Brain microvascular endothelial cell (primary cell): ENCODE measurements at places on chromosomes 5 and 9.

DNA sequence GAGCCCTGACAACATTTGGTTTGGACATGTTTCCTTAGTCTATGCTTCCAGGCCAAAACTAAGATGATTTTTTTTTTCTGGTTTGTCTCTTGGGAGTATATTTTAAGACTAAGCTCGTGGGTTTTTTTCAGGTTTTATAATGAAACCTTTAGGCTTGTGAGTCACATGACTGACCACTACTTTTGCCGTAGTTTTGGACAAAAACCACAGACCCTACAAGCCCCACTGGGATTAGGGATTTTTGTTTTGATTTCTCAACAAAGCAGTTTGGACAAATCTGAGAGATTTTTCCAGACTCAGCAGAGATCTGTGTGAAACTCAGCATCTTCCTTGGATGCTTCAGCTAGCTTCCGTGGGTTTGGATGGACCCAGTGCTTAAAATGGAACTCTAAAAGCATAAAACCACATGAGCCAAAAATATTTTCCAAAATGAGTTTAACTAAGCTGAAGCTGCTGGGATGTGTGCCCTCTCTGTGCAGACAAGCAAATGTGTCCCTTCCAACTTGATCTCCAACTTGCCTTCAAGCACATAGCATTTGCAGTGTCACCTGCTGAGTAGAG lies 70.3 kb upstream of the SMIM15 start:
- no peak for DNase-seq

GRCh38 chr5:148809781-148810524 lies 16.5 kb upstream of the ADRB2 start:
- DNase-seq, result no peak

DNA sequence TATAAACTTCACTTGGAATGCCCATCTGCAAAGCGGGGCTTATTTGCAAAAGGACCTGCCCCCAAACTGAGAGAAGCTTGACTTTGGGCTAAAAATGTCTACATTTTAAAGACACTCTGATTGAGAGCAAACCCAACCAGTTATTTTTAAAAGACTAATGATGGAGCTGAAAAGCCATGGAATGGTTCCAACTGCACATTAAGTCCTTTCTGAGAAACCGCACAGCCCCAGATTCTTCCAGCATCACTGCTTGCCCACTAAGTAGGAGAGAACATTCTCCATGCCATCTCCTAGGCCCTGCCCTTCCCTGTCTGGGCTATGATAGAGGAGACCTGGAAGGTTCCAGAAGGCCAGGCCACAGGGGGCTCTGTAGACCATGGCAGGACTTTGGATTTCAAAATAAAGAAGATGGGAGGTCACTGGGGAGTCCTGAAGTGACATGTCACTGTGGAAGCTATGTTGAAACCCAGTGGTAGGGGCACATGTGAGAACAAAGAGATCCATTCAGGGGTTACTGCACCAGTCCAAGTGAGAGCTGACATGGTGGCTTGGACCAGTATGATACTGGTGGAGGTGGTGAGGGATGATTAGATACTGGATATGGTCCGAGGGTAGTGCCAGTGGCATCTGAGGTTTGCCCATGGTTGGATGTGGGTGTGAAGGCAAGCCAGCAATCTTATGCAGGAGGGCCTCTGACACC lies 179.2 kb downstream of the DAB2IP start:
- no peak for DNase-seq

DNA sequence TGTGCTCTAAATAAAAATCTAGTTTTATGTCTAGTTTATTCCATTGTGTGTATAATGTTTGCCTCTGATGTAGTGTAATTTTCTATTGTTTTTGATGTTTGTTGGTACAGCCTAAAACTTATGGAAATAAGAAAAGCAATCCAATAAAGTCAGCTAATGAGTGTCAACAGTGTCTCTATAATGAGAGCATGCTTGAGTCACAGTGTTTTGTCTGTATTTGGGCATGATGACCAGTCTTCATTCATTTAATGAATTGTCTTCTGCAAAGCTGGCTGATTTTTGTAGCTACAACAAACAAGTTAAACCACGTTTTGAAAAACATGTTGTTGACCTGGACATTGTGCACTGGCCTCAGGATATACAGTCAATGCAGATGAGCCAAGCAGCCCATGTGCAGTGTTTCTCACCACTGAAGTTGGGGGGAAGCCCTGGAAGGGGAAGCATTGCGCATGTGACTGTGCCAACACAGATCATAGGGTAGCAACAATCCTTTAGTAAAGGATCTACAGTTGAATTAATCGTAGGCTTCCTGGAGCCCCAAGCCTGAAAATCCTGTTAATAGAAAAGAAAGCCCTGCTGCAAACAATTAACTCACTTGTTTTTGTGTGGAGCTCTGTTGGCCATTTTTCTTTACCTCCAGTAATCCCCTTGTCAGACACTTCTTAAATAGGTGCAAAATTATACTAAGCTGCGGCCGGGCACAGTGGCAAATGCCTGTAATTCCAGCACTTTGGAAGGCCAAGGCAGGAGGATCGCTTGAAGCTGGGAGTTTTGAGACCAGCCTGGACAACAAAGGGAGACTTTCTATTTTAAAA lies 88.0 kb downstream of the INIP start:
- no peak for DNase-seq

DNA sequence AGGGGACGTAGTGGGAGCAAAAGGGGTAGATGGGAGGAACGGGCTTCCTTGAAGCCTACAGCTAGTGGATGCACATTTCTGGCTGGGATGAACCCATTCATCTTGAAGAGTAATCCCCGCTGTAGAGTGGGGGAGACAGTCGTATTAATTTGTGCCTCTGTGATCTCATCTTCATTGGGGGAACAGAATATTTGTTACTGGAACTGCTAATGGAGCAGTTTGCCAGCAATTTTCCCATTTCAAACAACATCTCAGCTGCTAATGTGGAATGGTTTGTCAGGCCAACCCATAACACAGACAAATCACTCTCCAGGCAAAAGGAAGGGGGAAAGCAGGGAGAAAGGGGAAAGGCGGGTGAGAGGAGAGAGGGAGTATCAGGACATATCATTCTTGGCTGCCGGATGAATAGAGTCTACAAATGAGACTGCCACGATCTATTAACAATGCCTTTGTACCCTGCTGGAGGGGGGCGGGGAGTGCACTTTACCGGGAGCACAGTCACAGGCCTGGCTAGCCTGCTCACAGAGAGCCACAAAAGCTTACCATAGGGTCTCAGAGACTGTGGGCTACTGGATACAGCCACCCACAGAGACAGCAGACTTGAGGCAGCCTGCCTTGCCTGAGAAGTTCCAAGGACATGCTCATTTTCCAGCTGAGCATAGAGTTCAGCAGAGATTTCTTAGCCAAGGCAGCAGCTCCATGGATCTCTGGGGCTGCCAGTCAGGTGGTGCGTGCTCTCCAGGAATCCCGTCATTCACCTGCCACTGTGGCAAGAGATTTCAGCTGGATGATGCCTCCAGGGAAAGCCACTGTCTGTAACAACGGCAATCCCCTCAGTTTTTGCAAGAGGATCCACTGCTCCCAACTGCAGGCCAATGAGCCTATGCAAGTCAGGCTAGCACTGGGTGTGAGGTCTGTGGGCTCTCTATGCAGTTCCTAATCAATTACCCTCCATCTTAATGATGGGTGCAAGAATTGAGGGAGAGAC lies 217.7 kb upstream of the PANK3 start:
- DNase-seq, result no peak

GRCh38 chr9:81595887-81596543 lies 93.3 kb downstream of the TLE1 start:
- no peak for DNase-seq

GRCh38 chr9:136588663-136589464 lies 43.0 kb upstream of the NOTCH1 start:
- DNase-seq, result no peak

- no peak for DNase-seq
These were observed 71.0 kb upstream of the GPBP1 start for GRCh38 chr5:57102905-57103255.

- DNase-seq, result no peak
These were observed 104.6 kb downstream of the INSYN2B start for GRCh38 chr5:169875731-169876130.

DNA sequence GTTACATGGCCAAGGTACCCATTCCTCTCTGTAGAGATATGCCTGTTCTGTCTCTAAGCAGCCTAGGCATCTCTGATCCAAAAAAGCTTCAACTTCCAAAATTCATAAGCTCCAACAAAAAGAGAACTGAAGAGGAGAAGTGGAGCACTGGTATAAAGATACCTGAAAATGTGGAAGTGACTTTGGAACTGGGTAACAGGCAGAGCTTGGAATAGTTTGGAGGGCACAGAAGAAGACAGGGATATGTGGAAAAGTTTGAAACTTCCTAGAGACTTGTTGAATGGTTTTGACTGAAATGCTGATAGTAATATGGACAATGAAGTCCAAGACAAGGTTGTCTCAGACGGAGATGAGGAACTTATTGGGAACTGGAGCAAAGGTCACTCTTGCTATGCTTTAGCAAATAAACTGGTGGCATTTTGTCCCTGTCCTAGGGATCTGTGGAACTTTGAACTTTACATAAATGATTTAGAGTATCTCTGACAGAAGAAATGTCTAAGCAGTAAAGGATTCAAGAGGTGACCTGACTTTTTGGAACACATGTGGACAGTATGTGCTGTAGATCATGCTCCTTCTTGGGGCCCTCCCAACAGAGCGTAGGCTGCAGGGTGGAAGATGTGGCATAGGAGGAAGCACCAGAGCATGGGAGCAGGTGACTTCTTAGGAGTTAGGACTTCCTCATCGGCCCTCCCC lies 162.2 kb upstream of the TRIM32 start:
- no peak for DNase-seq
